ENCODE measurements at places on chromosomes 5 and 9.

- DNase-seq: peak; percentile 59
Measured at GRCh38 chr9:131627648-131628458, 82.5 kb downstream of the PRRT1B start.

- DNase-seq: no peak
Measured at GRCh38 chr9:91161465-91162300, 200.0 kb downstream of the AUH start.

- DNase-seq: no peak
Measured at GRCh38 chr5:120241400-120241799, 222.7 kb upstream of the PRR16 start.

DNA sequence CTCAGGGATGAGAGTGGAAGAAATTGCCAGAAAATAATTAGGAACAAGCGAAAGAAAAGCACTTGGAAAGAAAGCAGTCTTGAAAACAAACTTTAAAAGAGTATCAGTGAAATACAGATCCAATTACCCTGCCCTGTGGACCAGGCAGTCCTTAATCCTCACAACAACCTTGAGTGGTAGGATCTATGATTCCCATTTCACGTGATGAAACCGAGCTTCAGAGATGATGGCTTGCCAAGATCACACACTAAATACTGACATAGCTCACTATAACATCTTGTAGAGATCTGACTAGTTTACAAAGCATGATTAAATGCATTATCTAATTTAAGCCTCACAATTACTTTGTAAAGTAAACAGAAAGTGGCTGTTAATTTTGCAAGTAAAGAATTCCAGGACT lies 55.5 kb upstream of the ABCA1 start:
- no peak for DNase-seq

GRCh38 chr5:149837680-149838269 lies 106.8 kb downstream of the PDE6A start:
- peak; percentile 84 for DNase-seq

Measured in testis (tissue), 5 donors.